ENCODE measurements at places on chromosomes 1 and 21.

DNA sequence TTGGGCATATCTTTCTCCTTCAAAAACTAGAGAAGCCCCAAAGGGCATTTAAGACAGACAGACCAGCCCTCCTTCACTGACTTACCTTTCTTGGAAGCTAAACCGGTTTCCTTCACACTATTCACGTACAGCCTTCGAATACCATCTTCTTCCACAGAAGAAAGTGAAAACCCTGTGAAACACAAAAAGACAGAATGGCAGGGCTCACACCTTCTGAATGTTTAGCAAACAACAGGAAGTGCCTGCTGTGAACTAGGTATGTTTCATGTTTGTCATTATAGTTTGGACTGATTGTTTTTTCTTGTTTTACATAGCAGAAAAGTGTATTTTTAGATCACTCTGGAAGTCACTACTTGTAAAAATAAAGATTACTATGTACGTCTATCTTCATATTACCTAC, 148.6 kb upstream of the KRTAP19-8 start:
- DNase-seq, result no peak

DNA sequence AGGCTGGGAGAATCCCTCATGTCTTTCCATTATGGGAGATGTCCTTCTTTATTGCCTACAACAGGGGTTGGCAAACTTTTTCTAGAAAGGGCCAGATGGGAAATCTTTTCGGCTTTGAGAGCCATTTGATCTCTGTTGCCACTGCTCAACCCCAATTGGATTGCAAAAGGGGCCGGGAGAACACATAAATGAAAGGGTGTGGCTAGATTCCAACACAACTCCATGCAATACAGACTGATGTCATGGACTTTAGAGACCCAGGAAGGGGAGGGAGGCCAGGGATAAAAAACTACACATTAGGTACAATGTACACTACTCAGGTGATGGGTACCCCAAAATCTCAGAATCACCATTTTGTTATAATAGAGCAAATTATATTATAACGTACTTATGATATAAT, 97.6 kb upstream of the SIM2 start:
- DNase-seq, result no peak

DNA sequence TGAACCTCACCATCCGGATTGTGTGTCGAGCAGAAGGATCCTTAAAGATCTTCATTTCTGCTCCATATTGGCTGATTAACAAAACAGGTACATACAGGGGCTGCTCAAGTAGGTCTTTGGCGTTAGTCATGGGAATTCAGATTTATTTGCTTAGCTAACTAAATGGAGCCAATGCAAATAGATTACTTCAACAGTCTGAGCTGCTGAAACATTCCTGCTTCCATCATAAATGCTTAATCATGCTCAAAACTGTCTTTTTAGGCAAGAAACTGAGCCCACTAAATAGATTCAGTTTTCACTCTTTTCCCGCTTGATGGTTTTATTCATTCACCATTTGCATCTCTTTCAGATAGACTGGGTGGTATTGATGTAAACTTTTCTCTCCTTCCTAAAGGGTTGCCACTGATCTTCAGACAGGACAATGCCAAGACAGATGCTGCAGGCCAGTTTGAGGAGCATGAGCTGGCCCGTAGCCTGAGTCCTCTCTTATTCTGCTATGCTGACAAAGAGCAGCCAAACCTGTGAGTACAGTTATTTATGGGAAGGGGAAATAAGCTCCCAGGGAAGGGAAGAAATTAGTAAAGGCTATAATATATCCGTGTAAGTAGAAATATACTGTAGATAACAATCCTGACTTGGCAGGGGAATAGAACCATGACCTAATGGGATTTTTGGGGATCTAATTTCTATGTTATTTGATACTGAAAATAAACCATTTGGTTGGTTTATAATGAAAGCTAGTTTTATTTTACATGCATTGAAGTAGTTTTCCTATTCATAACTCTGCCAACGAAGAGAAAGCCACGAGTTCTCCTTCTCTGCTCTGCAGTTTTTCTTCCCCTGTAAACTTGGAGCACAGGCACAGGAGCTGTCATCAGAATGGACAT, 126.4 kb downstream of the VPS13D start:
- no peak for DNase-seq

GRCh38 chr1:3928586-3928985, 28.5 kb upstream of the C1orf174 start:
- no peak for DNase-seq

GRCh38 chr1:151444783-151445177, 14.5 kb downstream of the POGZ start:
- DNase-seq, result no peak

- DNase-seq, result peak; percentile 77
These were observed 251.2 kb upstream of the POU3F1 start for GRCh38 chr1:38297842-38298241.

GRCh38 chr1:24186711-24186992, 437 bp downstream of the IFNLR1 start:
- DNase-seq, result no peak

DNA sequence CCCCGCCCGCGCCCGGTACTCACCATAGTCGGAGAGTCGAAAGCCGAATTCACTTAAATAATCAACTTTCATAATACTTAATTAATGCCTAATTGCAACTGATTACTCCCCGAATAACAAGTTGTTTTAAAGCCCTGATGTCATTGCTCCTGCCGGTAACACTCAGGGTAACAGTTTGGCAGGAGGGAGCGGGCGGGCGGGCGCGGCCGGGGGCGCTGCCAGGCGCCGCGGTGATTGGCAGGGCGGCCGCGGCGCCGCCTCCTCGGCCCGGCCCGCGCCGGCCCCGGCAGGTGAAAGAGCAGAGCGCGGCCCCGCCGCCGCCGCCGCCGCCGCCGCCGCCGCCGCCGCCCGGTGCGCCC, 102.2 kb downstream of the CASZ1 start:
- DNase-seq, result no peak

DNA sequence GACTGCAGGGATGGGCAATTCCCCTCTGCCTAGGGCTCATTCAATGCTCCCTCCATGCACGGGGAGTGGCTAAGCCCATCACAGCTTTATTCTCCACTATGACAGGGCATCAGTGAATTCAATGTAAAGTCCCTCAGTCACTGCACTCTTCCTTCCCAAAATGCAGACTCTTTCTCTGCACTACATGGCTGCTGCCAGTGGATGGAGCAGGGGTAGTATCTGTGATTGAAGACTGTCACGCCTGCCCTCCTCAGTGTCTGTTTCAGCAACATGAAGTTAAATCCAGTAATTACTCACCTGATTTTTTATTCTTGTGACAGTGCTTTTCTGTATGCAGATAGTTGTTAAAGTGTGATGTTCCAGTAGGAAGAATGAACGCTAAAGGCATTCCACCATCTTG, 1323.2 kb downstream of the AMY1C start:
- DNase-seq, result no peak

DNA sequence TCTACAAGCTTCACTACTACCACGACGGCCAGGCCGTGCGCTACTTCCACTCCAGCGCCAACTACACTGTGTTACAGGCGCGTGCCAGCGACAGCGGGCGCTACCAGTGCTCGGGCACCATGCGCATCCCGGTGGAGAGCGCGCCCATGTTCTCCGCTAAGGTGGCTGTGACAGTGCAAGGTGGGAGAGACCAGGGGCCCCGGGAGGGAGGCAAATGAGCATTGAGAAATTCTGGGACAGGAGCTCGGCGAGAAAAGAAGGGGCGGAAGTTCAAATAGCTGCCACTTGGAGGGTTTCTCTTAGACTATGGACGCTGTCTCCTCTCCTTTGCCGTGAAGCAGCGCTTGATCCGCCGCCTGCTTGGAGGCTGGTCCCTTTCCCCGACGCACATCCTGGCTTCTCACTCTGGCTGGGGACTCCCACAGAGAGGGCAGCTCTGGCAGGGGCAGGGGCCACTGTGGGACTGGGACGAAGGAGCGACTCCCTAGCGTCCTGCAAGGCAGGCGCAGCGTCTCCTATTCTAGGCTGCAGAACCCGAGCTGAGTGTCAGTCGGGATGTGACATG, 4.6 kb downstream of the FCRLB start:
- DNase-seq, result no peak

- no peak for DNase-seq
These were observed 34.0 kb downstream of the ACP6 start for GRCh38 chr1:147636314-147636713.

GRCh38 chr1:203153989-203154821, 21.4 kb downstream of the MYBPH start:
- no peak for DNase-seq

- no peak for DNase-seq
These were observed 3.0 kb upstream of the RGS2 start for GRCh38 chr1:192805832-192806323.

DNA sequence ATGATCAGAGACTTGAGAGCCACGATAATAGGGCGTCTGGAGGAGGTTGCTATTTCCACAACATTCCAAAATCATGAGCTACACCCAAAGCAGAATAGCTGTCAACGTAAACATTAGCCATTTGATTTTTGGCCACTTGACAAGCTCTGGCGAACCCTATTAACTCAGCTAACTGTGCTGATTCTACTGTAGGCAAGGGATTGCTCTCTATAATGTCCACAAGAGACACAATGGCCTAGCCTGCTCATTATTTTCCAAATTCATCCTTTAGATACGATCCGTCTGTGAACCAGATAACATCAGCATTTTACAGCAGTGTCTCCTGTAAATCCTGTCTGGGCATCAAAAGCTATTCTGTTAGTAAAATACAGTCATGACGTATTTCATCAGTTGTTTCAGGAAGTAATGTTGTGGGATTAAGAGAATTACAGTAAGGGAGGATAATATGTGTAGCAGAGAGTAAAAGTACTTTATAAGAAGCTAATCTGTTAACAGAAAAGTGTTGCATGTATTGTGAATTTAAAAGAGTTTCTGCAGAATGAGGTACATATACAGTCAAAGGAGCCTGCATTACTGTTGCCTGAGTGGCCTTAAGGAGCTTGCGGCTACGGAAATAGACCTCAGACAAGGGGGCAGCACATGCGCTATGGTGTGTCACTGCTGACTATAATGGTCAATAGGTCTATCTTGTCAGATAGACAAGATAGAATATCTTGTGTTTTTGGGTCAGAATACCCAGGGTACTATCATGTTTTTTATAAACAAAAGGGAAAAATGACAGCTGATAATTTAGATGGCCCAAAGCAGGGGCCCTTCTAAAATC, 44.9 kb upstream of the TINAGL1 start:
- no peak for DNase-seq

GRCh38 chr1:77978293-77978968, 441 bp downstream of the FUBP1 start:
- peak; percentile 95 for DNase-seq

DNA sequence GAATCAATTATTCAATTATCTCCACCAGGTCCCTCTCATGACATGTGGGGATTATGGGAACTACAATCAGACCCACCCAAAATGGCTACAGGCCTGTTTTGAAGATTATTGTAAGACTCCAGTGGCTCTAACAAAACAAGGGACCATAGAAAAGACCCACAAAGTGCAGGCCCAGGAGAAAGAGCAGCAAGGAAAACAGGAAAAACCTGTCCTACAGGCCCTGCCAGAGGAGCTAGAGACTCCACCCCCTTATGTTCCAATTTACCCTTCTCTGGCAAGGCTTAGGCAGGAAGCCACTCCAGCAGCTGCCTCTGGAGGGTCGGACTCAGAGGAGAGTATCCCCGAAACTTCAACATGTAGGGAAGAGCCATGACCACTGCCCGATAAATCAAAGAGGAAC, 96.5 kb downstream of the LIPI start:
- DNase-seq, result no peak

DNA sequence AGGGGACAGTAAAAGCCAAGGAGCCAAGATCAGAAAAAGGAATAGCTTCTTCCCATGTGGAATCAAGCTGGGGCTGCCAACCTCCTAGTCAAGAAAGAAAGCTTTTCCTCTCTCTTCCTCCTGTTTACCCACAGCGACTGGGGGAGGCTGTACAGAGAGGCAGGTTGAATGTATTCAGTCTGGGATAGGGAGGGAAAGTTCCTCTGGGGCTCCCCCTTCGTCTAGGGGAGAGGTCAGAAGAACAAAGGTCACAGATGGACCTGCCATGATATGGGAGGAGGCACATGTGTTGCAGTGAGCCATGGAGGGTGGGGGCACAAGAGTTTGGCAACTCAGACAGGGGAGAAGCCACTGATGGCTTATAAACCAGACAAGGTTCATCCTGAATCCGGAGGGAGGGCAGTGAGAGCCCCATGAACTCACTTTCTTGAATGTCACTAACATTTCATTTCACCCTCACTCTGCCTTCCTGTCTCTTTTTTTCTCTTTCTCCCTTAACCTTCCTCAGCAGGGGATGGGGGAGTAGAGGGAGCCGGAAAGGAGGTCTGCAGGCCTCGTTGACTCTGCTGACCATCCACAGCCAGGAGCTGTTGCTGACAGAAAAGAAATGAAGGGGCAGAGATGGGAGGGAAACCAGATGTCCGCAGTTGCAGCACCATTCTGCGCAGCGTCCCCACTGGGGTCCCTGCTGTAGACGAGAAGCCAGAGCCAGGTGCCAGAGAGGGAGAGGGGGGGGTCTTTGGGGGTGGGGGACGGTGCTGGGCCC, 61.1 kb downstream of the PLXNA2 start:
- DNase-seq, result no peak

DNA sequence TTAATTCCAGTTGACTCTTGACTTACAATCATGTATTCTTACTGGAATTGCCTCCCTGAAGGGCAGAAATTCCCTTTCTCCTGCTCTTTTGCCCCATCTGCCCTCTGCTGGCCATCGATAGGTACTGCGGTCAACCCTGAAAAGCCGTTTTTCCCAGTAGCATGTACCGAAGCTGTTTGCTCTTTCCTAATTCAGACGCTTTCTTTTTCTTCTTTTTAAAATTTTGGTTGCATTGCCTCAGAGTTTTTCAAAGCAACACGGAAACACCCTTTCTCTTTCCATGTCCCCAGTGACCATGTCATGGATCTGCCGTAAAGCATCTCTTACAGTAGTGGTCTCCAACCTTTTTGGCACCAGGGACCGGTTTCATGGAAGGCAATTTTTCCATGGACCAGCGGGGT, 164.2 kb upstream of the C1orf21 start:
- DNase-seq, result no peak

GRCh38 chr1:159791461-159791860, 10.7 kb downstream of the DUSP23 start:
- DNase-seq, result no peak

DNA sequence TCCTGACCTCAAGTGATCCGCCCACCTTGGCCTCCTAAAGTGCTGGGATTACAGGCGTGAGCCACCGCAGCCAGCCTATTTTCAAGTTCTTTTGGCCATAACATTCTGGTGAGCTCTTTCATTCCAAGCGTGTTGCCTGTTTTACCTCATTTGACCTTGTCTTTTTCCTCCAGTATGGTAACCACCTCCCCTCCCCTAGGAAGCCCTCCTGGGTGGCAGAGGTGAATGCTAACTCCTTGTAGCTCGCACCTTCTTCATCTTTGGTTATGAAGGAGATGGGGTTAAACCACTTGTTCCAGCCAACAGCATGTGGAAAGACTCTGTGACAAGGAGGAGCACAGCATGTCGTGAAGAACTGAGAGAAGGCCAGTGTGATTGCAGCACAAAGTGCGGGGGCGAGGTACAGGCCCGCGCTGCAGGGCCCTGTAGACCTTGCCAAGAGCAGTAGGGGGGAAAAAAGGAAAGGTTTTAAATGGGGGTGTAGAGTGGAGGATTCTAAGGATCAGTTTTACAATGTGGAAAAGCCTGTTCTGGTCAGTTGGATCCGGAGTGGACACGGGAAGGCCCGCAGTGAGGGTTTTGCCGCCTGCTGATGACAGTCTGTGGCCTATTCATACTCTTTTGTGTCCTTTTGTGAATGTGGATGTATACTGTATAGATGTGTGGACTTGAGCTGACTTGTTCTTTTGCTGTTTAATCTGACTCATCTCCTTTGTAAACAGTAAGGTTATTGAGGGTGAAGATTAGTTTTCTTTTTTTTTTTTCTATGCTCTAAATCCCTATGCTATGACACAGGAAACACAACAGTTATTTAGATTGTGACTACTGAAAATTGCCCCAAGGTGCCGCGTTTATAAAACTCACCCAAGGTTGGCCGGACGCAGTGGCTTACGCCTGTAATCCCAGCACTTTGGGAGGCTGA, 7.5 kb upstream of the ZNF436 start:
- no peak for DNase-seq
